Activated naive CD4-positive, alpha-beta T cell treated with anti-CD3 and anti-CD28 coated beads, Interleukin-2, amount 10 ng/mL, durations not matched to agents 7 days and 5 days (primary cell): ENCODE measurements at places on chromosomes 2 and 18.

DNA sequence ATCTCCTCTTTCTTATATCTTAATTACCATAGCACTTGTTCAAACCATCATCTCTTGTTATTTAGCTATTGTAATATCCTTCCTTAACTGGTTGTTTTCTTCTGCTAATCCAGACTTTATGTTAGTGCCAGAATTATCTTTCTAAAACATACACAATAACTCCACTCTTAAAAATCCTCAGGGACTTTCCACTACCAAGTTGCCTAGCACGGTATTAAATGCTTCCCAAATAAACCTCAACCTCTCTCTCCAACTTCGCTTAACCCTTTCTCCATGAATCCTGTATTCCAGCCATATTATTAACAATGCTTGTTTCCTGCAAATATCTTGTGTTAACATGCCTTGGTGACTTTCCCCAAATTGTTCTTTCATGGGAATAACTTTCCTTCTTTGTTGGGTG lies 84.5 kb downstream of the FAM228A start:
- no peak overlapping the region for H3K4me3 ChIP-seq
- H3K4me1 ChIP-seq = peaks cover 14% of the 10 kb centered on the region
- H3K36me3 ChIP-seq = peaks cover 28% of the 10 kb centered on the region
- no peak for DNase-seq

- H3K4me3 ChIP-seq = no peak overlapping the region
- no peak for DNase-seq
- no peaks in the 10 kb centered on the region for H3K4me1 ChIP-seq
Measured at GRCh38 chr2:138078153-138078552, 113.9 kb downstream of the HNMT start.

- DNase-seq = no peak
- H3K4me3 ChIP-seq = no peak overlapping the region
- H3K36me3 ChIP-seq = no peaks in the 10 kb centered on the region
- H3K27ac ChIP-seq = no peak overlapping the region
- no peaks in the 10 kb centered on the region for H3K27me3 ChIP-seq
Measured at GRCh38 chr18:42635378-42636048, 480.0 kb downstream of the RIT2 start.

- no peaks in the 10 kb centered on the region for H3K27me3 ChIP-seq
- no peaks in the 10 kb centered on the region for H3K4me1 ChIP-seq
- H3K27ac ChIP-seq = no peak overlapping the region
Measured at GRCh38 chr2:223513771-223514455, 88.2 kb downstream of the SCG2 start.

DNA sequence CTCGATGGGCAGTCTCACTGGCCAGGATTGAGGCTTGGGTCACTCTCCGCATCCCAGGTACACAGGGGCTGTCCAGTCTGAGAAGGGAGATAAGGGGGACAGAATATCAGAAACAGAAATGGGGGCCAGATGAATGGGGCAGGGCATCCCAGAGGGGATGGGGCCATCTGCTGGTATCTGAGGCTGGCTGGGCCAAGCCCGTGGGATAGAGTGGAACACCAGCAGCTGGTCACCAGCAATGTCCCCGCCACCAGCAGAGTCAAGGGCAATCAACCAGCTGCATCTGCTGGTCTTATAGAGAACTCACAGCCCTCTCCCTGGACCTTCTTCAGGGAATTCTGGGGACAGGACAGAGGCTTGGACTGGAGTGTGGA lies 128.8 kb upstream of the HAAO start:
- H3K4me1 ChIP-seq = no peaks in the 10 kb centered on the region
- H3K27me3 ChIP-seq = peaks cover 31% of the 10 kb centered on the region
- no peaks in the 10 kb centered on the region for H3K36me3 ChIP-seq

DNA sequence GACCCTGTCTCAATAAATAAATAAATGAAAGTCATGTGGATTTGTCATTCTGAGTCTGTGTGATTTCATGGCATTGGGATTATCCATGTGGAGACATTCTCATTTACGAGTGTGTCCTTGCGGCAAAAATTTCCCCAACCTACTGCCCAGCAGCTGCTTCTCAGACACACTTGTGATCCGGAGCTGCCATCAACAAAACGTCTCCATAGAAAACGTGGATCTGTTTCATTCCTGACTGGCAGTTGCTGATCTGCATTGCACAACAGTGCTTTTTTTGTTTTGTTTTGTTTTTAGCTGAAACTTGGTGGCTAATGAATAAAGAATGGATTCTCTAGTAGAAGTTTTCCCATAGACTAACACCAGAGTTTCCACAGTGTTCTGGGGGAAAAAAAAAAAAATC lies 74.7 kb downstream of the TGIF1 start:
- H3K27ac ChIP-seq = no peak overlapping the region
- H3K4me1 ChIP-seq = peaks cover 17% of the 10 kb centered on the region
- no peak overlapping the region for H3K4me3 ChIP-seq
- no peaks in the 10 kb centered on the region for H3K36me3 ChIP-seq

- no peak overlapping the region for H3K27ac ChIP-seq
- peaks cover 3% of the 10 kb centered on the region for H3K27me3 ChIP-seq
- peaks cover 4% of the 10 kb centered on the region for H3K4me1 ChIP-seq
Measured at GRCh38 chr2:152594792-152595191, 122.5 kb downstream of the PRPF40A start.

GRCh38 chr18:3103576-3103975 lies 90.6 kb upstream of the LPIN2 start:
- peaks cover 5% of the 10 kb centered on the region for H3K27me3 ChIP-seq
- no peak overlapping the region for H3K4me3 ChIP-seq
- H3K4me1 ChIP-seq = peaks cover 2% of the 10 kb centered on the region
- H3K36me3 ChIP-seq = no peaks in the 10 kb centered on the region

DNA sequence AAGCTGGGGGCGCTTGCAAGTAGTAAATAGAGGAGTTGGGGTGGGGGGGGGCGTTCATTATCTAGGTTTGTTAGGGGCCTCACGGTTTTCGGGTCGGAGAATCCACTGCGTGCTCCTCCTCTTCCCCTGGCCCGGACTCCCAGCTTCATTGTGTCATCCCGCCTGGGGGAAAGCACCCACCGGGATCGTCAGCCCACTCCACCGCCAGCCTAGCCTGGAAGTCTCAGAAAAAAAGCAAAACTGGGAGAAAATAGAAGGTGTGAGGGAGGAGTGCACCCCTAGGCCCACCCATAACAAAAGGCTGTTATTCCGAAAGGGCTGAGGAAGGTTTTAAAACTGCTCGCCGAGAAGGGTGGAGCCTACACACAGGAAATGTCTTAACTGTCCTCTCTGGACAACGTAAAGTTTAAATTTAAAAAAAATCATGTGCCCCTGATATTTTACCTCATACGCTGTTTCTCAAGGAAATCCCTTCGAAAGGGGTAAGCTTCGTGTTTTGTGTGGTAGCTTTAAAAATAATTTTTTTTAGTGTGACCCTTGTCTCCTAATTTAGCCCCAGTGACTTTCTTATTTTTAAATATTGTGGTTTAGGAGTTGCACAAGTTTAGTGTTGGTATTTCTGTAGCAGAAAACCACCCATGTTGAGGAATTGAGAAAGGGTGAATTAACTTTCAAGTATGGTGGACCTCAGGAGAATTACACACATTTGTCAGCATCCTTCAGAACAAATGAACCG lies 104.2 kb downstream of the SPTBN1 start:
- H3K36me3 ChIP-seq = peaks cover 46% of the 10 kb centered on the region
- DNase-seq = peak; percentile 68
- peak overlapping the region; percentile 91 for H3K27ac ChIP-seq
- peaks cover 8% of the 10 kb centered on the region for H3K27me3 ChIP-seq
- H3K4me1 ChIP-seq = peaks cover 50% of the 10 kb centered on the region

GRCh38 chr2:7037340-7038333 lies 120.4 kb downstream of the RNF144A start:
- H3K36me3 ChIP-seq = peaks cover 68% of the 10 kb centered on the region
- no peaks in the 10 kb centered on the region for H3K4me1 ChIP-seq
- H3K27ac ChIP-seq = no peak overlapping the region
- DNase-seq = peak; percentile 60
- H3K27me3 ChIP-seq = no peaks in the 10 kb centered on the region
- no peak overlapping the region for H3K4me3 ChIP-seq

DNA sequence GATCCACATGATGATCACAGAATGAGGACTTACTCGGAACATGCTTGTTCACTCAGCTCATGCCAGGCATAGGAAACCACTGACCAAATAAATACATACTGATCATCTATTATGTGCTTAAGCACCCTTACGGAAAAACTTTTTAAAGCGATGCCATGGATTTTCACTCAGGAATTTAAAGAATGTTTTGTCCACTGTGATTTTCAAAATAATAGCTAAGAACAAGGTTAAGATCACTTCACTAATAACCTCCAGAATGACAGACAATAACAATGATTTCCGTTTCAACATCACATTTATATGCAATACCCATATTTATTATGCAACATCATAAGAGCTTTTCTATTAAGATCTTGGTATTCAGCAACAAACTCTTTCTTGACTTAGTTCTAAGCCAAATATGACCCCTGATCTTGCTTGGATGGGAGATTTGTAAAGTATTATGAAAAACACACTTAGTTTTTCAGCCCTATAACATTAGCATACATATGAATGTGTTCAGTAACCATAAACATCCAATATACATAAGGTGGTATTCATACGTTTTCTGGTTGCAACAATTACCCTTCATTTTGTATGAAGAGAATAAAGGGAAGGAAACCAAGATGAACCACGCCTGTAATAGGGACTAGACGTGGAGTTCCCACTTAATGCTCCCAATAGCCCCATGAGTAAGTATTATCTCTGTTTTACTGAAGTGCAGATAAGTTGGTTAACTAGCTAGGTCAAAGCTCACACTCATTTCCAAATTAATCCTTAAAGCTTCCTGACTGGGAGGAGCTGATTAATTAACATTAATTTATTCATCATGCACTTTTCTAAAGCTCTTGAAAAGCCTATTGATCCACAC lies 1.9 kb downstream of the CD302 start:
- no peak for DNase-seq
- no peak overlapping the region for H3K27ac ChIP-seq
- H3K4me3 ChIP-seq = no peak overlapping the region

GRCh38 chr2:156803243-156803642 lies 367.1 kb downstream of the GPD2 start:
- H3K36me3 ChIP-seq = no peaks in the 10 kb centered on the region
- H3K27me3 ChIP-seq = peaks cover 3% of the 10 kb centered on the region
- H3K27ac ChIP-seq = no peak overlapping the region
- H3K4me1 ChIP-seq = no peaks in the 10 kb centered on the region
- no peak overlapping the region for H3K4me3 ChIP-seq

GRCh38 chr2:120239488-120240287 lies 13.0 kb upstream of the RALB start:
- no peak overlapping the region for H3K4me3 ChIP-seq
- no peak for DNase-seq
- H3K4me1 ChIP-seq = peaks cover 12% of the 10 kb centered on the region
- H3K27ac ChIP-seq = no peak overlapping the region

DNA sequence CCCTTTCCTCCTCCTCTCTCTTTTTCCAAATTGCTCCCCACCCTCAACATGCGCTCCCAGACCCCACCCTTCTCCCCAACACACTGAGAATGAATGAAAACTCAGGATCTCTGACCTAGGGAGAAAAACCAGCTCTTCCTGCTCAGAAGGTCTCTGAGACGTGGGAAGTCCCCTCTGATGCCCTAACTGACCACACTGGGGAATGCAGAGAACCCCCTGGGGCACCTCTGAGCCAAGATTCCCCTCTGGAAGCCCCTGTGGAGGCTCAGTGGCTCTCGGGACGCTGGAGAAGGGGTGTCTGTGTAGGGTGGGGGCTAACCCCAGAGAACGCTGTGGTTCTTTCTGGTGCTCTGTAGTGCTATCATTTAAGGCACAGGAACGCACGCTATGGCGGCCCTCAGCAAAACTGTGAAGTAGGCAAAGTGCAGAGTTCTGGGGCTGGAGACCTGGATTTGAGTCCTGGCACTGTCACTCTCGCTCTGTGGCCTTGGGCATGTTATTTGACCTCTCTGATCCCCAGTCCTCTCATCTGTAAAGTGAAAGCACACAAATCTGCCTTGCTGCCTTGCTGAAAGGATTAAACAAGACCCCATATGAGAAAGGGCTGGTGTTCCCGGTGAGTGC lies 17.1 kb downstream of the ATOH8 start:
- peaks cover 95% of the 10 kb centered on the region for H3K27me3 ChIP-seq
- H3K4me3 ChIP-seq = no peak overlapping the region
- H3K4me1 ChIP-seq = no peaks in the 10 kb centered on the region
- DNase-seq = no peak
- H3K36me3 ChIP-seq = no peaks in the 10 kb centered on the region

DNA sequence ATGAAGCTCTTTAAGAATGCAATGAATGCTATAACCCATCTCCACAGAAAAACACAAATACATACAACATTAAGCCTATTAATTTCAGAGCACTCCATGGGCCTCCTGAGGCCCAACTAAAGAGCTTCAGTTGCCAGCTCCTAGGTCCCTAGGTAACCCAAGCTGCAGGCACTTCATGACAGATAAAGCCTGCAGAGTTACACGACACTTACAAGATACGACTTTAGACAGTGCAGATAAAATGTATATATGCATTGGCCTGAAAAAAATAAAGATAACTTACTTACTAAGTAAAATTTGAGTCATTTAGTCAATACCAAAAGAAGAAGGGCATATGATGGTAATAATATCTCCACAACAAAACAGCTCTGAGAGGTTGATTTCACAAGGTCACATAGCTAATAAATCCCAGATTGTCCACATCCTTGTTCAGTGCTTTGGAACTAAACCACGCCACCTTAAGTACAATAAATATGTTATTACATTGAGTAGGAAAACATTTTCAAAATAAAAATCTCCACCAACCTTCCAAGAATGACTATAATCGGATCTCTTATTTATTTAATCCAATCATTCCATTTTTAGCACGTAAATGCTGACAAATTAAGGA lies 3.4 kb downstream of the MAP4K3 start:
- H3K27ac ChIP-seq = no peak overlapping the region
- H3K4me3 ChIP-seq = no peak overlapping the region
- peaks cover 3% of the 10 kb centered on the region for H3K36me3 ChIP-seq

DNA sequence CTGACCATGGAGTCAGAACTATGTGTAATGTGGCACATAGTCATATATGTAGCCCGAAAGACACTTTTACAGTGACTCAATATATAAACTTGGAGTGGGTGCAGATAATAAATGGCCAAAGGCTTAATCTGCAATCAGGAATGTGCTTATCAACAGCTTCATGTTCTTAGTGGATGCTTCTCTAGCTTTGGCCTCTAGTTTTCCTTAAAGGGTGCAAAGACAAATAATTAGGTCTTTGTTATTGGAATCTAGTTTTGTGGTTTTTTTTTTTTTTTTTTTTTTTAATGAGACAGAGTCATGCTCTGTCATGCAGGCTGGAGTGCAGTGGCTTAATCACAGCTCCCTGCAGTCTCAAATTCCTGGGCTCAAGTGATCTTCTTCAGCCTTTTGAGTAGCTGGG lies 625.6 kb downstream of the EPHA4 start:
- DNase-seq = no peak
- no peak overlapping the region for H3K27ac ChIP-seq
- H3K4me1 ChIP-seq = no peaks in the 10 kb centered on the region

- H3K27me3 ChIP-seq = no peaks in the 10 kb centered on the region
- no peak overlapping the region for H3K4me3 ChIP-seq
- no peaks in the 10 kb centered on the region for H3K36me3 ChIP-seq
- DNase-seq = no peak
Measured at GRCh38 chr2:66517772-66518171, 82.8 kb downstream of the MEIS1 start.

- no peak overlapping the region for H3K4me3 ChIP-seq
- H3K27me3 ChIP-seq = no peaks in the 10 kb centered on the region
- DNase-seq = no peak
- no peak overlapping the region for H3K27ac ChIP-seq
- H3K36me3 ChIP-seq = peaks cover 2% of the 10 kb centered on the region
- H3K4me1 ChIP-seq = no peaks in the 10 kb centered on the region
Measured at GRCh38 chr2:135311268-135311667, 219.8 kb downstream of the ZRANB3 start.
